SJSA1 (cell line): ENCODE measurements at places on chromosomes 16 and 17. TPM values are rescaled to one million over a fixed set of nuclear protein-coding genes. Genes with fewer than 3 reads are reported as not detected.

The EXOC3L1 gene
- not detected in 2 replicates for total RNA-seq

DNA sequence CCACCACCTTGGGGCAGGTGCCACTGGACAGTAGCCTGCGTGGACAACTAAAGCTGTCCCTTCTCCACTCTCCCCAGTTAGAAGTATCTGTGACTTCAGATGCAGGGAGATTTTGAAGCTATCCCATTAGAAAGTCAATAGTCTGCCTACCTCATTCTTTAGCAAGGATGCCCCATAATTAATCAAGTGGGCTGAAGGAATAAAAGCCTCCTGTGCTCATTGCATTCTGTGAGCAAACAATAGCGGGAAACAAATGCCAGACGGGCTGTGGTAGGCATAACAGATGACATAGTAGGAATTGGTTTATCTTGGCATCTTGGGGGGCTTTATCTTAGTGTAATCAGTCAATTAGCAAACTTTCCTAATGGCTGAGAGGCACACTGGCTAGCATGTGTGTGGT is 96.7 kb upstream of the HSBP1 start:
- no peak for DNase-seq

The NPB gene
- 0.56 and 0.84 TPM in 2 replicates for total RNA-seq

DNA sequence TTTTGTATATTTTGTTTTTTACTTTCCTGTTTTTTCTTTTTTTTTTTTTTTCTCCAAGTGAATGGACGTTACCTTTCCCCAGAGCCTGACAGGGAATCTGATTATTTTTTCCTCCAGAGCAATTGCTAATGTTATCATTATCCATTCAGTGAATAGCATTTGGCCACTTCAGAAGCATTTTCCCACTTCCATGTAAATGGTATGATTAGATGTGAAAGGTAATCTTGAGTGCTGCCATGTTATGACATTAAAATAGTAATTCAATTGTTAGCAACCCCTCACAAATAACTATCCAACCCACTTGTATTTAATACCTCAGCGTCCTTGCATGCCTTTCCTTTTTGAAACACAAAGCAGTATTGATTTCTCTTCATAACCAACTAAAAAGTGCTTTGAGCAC is 1243.8 kb downstream of the CDH8 start:
- DNase-seq = no peak

DNA sequence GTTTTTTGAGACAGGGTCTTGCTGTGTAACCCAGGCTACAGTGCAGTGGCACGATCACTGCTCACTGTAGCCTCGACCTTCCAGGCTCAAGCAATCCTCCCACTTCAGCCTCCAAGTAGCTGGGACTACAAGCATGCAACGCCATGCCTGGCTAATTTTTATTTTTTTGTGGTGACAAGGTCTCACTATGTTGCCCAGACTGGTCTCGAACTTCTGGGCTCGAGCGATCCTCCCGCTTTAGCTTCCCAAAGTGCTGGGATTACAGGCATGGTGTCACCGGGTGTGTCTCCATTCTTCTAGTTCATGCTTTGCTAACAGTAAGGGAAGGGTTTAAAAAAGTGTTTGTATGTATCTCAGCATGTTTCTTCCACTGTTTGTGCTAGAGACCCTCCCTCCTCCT is 101.8 kb downstream of the HIC1 start:
- no peak for DNase-seq
